ENCODE measurements at places on chromosomes 4 and X.

DNA sequence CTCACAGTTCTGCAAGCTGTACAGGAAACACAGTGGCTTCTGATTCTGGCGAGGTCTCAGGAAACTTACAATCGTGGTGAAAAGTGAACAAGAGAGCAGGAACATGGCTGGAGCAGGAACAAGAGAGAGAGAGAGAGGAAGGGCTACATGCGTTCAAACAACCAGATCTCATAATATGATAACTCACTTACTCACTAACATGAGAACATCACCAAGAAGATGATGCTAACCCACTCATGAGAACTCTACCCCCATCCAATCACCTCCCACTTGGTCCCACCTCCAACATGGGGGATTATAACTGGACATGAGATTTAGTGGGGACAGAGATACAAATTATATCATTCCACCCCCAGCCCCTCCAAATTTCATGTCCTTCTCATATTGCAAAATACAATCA, 9.8 kb upstream of the TLR1 start:
- DNase-seq = no peak

- peak; percentile 26 for DNase-seq
Measured at GRCh38 chrX:103554687-103555424, 30.5 kb upstream of the TCEAL4 start.

- no peak for DNase-seq
Measured at GRCh38 chr4:27055221-27055760, 194.7 kb downstream of the STIM2 start.

GRCh38 chr4:133741766-133742165, 459.8 kb downstream of the PABPC4L start:
- no peak for DNase-seq

DNA sequence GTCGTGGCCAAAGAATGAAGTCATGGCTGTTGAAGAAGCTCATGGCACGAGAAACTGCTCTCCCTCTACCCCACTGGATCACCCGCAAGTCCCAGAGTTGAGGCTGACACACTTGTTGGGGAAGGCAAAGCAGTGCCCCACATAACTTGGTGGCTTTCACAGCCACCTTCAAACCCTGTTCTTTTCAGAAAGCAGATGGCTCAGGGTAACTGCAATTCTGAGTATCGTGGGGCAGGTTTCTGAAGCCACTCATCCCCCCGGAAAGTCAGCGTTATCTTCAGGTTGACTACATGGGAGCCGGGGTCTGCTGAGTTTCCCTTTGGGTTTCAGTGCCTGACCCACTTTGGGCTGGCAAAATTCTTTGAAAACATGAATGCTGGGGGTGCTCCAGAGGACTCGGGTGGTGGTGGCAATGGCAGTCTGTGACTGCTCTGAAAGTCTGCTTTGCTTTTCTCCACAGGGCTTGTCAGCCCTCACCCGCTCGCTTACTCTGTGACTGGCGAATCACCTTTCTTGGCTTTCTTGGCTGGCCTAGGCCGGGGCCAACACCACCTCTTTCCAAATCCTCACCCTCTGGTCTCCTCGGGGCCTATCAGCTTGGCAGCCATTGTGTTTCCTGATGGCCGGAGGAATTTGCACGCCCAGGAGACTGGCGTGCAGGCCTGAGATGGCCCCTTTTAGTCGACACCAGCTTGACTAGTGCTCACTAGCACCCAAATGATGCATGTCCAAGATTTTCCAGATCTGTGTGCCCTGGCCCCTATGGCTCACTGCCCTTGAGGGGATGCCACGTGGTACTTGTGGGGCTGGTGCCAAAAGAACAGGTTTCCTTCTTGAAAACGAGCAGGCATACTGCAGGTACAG, 7.3 kb downstream of the PPP1R3F start:
- no peak for DNase-seq

Measured in stimulated activated CD8-positive, alpha-beta memory T cell treated with anti-CD3 and anti-CD28 coated beads, Interleukin-7, amount 100 ng/mL, for 24 hours (primary cell).